Naive thymus-derived CD8-positive, alpha-beta T cell (primary cell): ENCODE measurements at places on chromosomes 16 and 17.

- no peak for DNase-seq
These were observed 247.9 kb upstream of the SOX9 start for GRCh38 chr17:71872843-71873485.

DNA sequence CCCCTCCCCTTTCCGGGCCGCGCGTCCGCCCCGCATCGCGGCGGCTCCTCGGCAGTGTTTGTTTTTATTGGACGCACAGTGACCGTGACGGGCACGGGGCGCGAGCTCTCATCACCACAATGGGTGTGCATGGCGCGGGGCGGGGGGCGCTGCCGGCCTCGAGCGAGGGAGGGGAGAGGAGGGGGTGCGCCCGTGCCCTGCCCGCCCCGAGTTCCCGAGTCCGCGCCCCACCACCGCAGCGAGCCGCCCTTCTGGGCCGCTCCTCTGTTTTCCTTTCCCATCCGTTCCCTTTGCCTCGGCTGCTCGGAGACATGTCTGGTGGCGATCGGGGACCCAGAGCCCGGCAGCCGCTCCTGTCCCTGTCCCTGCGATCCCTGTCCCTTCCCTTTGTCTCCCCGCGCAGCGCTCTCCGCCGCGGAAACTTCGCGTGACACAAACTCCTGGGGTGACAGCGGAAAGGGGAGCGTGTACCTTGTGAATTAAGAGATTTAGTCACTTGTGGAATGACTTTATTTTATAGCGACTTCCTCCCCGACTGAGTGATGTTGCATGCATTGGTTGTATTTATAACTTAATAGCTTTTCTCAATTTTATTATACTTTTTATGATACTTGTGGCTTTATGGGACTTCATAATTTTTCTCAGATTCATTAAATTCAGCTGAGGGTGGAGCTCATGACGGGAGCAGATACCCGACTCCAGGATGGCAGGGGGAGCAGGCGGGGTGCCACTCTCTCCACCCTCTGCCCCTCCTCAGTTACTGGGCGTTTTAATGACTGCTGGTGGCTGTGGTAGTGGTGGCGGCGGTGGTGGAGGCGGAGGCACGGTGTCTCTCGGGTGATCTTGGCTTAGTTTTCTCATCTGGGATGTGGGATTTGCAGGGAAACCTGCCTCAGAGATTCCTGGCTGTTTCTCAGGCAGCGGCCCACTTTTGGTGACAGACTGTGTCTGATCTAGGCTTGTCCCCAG lies 40.8 kb downstream of the MRM1 start:
- no peak for DNase-seq

DNA sequence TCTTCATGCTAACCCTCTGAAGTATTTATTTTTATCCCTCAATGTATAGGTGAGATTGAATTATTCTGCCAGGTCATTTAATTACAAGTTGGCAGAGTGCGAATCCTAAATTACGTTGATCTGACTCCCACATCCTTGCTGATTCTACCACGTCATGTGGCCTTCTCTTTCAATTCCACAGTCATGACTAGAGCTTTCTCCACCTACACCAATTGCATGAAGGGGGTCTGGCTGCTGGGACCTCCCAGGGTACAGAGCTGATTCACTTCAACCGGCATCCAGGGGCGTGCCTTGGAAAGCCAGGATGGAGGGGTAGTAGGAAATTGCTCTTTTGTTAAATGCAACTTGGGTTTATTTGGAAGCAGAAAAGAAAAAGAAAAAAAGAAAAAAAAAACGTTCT lies 41.1 kb upstream of the CDH13 start:
- DNase-seq: no peak

DNA sequence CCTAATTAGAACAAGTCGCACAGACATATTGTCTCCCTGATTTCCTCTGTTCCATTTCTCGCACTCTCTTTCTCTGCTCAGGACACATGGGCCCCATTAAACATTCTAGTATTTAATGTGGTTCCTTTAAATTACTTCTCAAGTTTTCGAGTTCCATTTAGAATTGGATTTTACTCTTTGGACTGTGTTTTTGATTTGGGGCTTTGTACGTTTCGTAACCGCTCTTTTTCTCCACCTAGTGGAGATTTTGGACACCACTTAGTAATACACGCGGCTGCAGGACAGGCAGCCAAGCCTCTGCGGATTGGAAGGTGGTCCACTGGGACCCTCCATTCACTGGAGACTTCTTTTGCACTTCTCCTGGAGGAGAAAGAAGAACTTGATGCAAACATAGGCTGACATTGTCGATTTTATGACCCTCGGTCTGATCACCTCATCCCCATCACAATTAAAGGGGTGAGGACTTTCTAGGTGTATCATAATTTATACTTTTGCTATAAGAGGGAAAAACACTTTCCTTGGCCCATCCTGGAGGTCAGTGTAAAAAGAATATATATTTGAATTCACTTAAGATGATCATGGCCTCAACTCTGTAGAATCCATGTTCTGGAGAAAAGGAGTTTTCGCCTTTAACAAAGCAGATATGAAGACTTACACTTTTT lies 85.7 kb downstream of the NOG start:
- no peak for DNase-seq

DNA sequence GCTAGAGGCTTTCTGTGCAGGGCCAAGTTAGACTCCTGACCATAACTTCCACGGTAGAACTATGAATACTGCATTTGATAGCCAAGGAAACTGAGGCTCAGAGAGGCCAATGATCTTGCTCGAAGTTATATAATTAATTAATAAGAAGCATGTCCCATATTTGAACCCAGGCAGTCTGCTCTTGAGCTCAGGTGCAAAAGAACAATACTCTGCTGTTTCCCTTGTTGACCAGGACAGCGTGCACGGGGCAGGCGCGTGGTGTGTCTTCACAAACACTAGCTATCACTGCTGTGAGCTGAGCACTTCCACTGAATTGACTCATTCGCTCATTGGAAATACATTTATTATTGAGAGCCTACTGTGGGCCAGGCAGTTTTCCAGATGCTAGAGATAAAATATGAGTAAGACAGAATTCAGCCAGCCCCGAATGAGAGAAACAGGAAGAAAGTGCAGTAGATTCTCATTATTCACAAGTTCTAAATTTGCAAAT lies 1.6 kb downstream of the CHD9 start:
- no peak for DNase-seq

GRCh38 chr17:43641416-43641815 lies 20.3 kb downstream of the MEOX1 start:
- DNase-seq: no peak

- no peak for DNase-seq
These were observed 23.8 kb upstream of the ARHGAP44 start for GRCh38 chr17:12765548-12765947.

GRCh38 chr16:6863135-6863534 lies 469.5 kb upstream of the RBFOX1 start:
- DNase-seq: no peak

DNA sequence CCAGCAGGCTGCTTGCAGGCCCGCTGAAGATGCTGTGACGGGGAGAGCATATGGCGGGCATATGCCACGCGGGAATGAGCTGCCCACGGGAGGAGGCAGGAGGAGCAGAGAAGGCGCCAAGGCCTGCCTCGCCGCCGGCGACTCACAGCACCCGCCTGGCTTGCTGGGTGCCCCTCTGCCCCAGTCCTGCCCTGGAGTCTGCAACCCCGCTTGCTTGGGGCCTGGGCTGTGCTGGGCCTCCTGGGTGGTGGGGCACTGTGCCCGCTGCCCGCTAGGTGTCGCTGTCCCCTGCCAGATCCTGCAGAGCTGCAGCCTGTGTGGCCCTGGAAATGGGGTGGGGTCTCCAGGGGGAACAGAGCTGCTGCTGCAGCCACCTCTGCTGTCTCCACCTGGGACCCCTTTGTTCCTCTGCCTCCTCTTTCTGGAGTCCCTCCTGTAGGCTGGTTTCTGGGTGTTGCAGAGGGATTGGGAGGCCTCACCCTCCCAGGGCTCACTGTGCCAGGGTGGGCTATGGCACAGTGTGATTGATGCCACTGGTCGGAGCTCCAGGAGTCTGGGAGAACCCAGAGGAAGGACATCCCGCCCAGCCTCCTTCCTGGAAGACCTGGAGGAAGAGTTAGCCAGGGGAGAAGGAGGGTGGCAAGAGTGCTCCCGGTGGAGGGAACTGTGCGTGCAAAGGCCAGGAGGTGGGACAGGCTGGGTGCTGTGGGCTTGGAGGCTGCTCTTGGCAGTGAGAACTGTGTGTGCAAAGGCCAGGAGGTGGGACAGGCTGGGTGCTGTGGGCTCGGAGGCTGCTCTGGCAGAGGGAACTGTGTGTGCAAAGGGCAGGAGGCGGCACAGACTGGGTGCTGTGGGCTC lies 141.0 kb upstream of the CIBAR2 start:
- peak; percentile 62 for DNase-seq

DNA sequence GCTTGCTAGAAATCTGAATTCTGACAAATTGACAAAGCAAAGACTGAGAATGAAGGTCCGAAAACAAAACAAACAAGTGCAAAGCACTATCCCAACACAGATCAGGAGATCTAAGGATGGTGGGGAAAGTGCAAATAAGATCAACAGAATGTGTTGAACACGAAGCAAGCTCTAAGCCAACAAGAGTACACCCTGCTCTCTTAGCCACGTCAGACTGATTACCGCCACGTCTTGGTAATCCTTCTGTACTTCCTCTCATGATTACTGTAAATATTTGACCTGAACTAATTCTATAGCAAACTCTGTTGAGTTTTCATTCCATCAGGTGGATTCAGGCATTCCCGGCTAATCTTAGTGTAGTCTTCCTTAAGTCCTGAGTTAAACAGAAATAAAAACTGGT lies 34.3 kb upstream of the ERCC4 start:
- DNase-seq: no peak

DNA sequence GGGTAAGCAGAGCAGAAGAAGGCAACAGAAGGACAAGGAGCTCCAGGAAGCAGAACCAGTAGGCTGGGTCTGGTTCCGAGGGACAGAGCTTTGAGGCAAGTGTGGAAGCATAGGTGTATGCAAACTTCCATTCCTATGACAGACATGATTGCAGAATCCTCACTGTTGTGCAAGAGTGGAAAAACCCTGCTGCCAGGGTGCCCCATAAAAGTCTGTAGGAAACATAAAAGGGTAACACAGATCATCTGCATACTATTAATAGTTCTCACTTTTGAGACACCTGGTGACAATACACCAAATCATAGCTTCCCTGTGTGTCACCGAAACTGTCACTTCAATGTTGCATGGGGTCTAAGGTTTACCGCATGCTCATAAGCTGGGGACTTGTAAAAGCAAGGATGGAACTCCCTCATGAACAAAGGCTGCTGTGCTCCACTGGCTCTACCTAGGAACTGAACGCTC lies 39.7 kb downstream of the ARHGAP17 start:
- DNase-seq: no peak

GRCh38 chr17:77151186-77151585 lies 10.4 kb downstream of the SEC14L1 start:
- DNase-seq: no peak

GRCh38 chr17:17556671-17557070 lies 34.8 kb downstream of the PEMT start:
- no peak for DNase-seq

GRCh38 chr16:22322741-22323140 lies 25.5 kb downstream of the POLR3E start:
- DNase-seq: no peak

- no peak for DNase-seq
These were observed 4.6 kb downstream of the TRIM47 start for GRCh38 chr17:75873587-75874322.

GRCh38 chr16:51120730-51121347 lies 30.2 kb downstream of the SALL1 start:
- DNase-seq: no peak

GRCh38 chr16:26827386-26827785 lies 239.3 kb upstream of the C16orf82 start:
- no peak for DNase-seq

DNA sequence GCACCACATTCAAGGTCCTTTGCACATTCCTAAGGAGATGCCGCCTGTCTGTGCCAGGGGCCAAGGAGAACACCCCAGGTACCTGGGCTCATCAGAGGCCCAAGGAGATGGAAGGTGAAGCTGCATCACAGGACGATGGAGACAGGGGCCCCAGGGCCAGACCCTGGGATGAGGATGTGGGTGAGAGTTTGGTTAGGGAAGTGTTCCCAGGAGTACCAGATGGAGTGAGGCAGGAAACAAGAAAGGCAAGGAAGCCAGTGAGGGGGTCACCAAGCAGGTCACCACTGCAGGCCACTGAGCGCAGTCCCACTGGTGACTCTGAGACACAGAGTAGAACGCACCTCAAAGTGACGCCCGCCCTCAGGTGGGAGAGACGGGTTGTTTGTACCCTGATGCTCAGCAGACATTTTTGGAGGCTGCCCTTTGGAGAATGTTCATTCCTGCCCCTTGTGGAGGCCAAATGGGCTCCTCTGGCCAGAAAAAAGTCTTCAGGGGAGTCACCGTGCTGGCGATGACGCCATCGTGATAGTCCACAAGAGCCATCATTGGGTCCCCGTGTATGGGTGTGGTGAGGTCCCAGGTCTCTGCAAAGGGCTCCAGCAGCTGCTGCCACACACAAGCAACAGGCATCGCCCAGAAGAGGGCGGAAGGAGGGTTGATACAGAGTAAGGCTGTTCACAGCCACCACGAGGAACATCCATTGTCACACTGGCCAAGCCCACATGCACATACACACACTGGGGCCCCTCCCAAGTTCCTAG lies 57.5 kb downstream of the BEAN1 start:
- DNase-seq: no peak

GRCh38 chr17:79087428-79088143 lies 13.0 kb downstream of the ENGASE start:
- DNase-seq: peak; percentile 48

DNA sequence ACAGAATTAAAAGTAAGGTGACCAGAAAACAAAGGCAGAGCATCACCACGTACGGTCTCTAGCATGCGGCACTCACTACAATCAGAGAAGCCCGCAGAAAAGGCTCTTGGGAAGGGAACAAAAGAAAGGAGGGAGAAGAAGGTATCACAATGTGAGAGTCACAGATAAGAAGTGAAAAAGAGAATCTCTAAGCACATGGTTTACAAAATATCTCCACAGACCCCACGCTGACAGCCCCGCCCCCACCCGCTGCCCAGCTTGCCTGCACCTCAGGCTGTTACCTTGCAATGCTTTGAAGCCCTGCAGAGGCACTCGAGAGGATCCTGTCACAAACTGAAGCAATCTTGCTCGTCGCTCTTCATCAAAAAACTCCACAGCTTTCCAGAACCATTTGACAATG lies 40.5 kb downstream of the CEP95 start:
- no peak for DNase-seq

DNA sequence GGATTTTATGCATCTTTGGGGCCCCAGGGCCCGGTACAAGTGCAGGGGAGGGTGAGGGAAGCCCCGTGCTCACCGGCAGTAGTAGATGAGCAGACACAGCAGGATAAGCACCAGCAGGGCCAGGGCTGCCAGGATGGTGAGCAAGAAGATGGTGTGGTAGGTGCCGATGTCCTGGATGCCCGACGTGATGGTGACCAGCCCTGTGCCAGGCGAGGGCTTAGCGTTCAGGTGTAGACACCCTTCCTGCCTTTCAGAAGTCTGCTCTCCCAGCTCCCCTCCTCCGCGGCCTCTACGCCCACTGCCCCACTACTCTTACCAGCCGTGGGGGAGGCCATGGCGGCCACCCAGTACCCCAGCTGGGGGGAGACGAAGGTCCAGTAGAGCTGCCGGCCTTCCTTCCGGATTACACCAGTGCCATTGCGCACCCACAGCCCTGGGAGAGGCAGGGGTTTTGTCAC lies 8.0 kb downstream of the FAM171A2 start:
- DNase-seq: no peak
